ENCODE measurements at places on chromosomes 16 and 17. TPM values are rescaled to one million over a fixed set of nuclear protein-coding genes. Genes with fewer than 3 reads are reported as not detected.

Gene KCNJ12
- 0.12 TPM for total RNA-seq

DNA sequence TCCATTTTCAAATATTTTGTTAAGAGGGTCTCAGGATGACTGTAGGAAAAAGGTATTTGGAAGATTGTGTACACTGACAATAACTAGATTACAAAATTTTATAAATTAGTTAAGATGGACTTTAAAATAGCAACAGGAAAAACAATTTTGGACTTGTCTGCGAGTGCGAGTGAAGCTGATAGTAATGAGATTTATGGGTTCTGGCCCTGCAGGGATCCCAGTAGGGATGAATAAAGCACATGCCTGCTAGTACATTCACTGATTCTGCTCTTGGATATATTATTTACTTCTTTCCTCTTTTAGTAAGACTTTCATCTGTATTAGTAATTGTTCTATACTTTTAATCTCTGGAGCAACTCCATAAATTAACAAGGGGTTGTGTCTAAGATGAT, 28.2 kb downstream of the PRKCA start:
- no peak for DNase-seq

Gene EXOC3L1
- total RNA-seq, result 0.67 TPM

DNA sequence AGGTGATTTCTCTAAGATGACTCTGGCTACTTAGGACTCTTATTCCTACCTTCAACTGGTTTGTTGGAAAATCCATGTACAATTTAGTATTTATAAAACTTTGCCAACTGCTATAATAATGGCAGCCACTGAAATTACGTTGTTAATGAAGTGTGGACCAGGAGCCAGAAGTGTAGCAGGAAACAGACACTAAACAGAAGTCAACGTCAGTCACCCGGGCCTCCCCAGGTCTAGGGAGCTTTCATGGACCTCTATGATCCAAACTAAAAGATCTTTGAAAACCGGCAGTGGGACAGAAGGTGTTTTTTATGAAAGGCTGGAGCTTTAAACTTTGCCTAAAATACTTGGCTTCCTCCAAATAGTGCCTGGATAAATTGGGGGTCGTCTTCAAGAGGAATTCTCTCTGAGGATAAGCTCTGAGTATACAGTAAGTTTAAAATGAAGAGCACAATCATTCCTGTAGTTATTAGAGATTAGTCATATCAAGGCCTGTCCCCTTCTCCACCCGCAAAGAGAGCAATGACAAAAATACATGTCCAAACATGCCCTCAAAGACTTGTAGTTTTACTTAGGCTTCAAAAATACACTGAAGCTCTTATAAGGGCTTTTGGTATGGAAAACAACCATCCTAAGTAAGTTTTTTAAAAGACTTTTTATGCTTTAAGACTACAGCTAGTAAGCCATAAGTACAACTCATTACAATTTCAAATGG, 34.6 kb downstream of the DCUN1D3 start:
- no peak for DNase-seq

Gene GAS2L2
- 0.06 TPM for total RNA-seq

Gene TIMP2
- 58.2 TPM for total RNA-seq

Data from pancreas (tissue), 10 donors.